ENCODE measurements at places on chromosomes 11 and 22.

DNA sequence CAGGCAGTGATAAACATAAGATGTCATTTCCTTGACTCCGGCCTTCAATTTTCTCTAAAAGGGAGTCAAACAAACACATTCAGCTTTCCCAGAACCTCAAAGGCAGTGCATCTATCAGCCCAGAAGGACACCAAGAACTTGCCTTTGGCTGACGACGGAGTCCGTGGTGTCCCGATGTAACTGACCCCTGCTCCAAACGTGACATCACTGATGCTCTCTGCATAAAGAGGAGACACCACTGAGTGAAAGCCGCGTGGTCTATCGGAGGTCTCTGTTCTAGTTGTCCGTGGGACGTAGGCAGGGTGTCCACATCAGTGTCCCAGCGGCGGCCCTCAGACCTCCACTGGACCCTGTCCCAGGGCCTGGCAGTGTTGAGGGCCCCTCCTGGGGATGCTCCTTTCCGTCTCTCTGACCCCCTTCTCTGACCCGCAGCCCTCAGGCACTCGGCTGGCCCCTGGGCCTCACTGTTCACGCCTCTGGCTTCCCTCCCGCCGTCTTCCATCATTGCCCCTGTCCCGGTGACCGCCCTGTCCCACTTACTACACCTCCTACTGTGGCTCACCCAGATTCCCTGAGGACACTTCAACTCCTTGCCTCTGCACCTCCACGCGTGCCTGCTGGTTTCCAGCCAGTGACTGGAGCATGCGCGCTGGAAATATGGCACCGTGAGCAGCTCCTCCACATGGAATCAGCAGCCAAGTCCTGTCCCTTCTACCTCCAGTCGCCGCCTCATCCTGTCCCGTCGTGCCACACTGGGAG, 70.4 kb downstream of the NCAPD3 start:
- no peak for DNase-seq

DNA sequence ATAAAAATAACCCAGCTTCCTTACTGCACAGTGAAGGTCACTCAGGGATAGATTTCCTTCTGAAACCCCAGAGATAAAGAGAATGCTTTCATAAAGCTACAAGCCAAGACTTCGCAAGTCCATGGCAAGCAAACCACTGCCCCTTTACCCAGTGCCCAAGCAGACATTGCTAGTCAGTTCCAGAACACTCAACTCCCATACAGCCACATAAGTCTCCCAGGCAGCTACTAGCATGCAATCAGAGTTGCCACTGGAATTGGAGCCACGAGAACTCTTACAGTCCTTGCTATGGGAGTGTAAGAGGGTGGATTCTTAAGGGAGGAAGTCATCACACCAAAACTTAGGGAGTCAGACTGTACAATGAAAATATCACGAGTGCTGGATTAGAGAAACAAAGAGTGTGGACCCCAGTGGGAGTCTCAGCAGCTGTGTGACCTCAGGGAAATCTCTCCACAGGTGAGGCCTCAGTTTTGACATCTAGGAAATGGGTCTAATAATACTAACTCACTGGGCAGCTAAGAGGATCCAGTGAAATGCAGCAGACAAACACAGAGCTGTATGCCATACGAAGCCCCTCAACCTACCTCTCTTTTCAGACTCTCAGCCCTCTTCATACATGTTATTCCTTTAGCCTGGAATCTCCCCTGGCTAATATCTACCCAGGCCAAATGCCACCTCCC, 526.6 kb downstream of the MN1 start:
- no peak for DNase-seq

- no peak for DNase-seq
These were observed 775.1 kb downstream of the BRD1 start for GRCh38 chr22:49052560-49052959.

- DNase-seq: no peak
These were observed 17.1 kb downstream of the SC5D start for GRCh38 chr11:121309688-121310087.

- DNase-seq: peak; percentile 19
These were observed 5.7 kb upstream of the MYEOV start for GRCh38 chr11:69287968-69288882.

All from erythroblast (primary cell).